AG04450 (cell line): ENCODE measurements at places on chromosomes 3 and 15.

- DNase-seq = no peak
These were observed 21.1 kb downstream of the PARP15 start for GRCh38 chr3:122598556-122598955.

DNA sequence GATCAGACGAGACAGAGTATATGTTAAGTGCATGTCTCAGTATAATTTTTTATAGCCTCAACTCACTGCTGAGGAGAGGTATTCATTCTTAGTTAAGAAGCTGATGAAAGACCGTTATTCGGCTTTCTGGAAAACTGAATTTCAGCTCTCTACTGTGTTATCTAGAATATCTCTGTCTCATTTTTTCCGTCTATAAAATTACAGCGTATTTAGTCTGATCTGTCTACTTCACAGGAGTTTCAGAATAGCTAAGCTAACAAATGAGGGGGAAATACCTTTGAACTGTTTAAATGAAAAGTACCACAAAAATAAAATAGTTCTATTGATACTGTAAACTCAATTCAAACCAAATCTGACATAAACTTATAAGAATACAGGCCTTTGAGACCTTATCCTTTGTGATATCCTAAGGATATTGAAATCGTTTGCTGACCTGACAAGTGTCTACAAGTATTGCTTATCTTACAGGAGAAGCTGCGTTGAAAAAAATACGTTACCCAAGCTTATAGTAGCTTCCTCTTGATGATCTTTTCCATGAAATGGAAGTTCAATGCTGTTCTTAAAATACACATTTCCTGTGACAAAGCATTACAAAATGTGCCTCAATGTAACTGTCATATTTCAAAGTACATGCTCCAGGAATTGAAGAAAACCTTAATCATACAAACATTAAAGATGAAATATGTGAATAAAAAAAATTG is 104.6 kb downstream of the IL1RAP start:
- DNase-seq = no peak

DNA sequence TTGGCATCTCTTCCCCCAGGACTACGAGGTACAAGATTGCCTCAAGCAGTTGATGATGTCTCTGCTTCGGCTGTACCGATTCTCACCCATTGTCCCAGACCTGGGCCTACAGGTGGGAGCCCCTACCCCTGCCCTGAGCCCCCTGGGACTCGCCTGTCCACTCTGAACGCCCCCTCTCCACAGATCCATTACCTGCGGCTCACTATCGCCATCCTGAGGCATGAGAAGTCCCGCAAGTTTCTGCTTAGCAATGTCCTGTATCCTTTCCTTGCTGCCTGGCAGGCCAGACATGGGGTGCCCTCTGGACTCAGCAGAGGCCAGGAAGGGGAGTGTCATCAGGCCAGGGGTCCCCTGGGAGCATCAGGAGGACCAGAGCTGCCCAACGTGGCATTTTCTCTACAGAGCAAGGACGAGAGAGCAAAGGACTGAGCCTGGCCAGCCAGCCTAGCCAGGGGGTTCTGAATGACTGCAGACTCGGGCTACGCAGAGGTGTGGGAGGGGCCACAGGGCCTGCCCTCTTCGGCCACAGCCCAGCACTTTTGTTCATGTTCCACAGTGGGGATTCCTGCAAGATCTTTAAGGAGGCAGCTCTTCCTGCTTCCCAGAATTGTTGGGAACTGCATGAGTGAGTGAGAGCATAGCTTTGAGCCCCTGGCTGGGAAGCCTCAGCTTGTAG is 11.2 kb downstream of the RNF123 start:
- no peak for DNase-seq

- DNase-seq = no peak
These were observed 62.5 kb downstream of the CDAN1 start for GRCh38 chr15:42674472-42674871.

DNA sequence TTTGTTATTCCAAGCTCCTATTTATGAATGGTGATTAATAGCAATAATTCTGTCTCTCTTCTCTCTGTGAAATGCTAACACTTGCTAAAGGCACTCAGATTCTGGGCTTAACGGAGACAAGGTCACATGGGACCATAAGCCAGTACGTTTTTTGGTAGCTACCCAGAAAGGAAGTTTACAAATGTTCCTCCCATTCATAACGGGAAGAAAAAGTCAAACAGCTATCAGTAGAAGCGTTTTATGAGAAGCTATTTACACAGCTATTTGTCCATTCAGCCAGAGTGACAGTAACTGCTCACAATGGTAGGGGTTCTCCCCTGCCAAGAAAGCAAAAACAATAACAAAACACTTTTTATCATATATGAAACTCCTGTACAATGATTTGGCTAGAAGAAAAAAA is 51.5 kb downstream of the ZMAT3 start:
- no peak for DNase-seq

GRCh38 chr3:113214917-113215595 is 3.7 kb downstream of the BOC start:
- no peak for DNase-seq

GRCh38 chr3:177602601-177603147 is 405.4 kb upstream of the TBL1XR1 start:
- no peak for DNase-seq

DNA sequence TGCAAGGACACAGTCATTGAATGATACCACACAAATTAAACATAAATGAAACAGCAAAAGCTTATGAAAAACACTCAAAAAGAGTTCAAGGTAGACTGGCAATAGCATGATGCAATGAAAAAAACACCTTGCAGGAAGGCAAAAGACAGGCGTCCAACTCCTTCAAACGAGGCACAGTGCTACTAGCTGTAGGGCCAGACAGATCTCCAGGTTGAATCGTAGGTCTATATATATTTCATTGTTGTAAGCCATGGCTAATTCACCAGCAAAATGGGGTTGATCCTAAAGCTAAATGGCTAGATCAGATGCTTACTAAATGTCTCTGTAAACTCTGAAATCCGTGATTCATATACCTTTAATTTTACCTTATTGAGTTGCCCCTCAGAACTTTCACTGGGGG is 94.2 kb downstream of the THRB start:
- no peak for DNase-seq

- DNase-seq = no peak
These were observed 37.4 kb downstream of the TXNRD3 start for GRCh38 chr3:126617571-126617970.

DNA sequence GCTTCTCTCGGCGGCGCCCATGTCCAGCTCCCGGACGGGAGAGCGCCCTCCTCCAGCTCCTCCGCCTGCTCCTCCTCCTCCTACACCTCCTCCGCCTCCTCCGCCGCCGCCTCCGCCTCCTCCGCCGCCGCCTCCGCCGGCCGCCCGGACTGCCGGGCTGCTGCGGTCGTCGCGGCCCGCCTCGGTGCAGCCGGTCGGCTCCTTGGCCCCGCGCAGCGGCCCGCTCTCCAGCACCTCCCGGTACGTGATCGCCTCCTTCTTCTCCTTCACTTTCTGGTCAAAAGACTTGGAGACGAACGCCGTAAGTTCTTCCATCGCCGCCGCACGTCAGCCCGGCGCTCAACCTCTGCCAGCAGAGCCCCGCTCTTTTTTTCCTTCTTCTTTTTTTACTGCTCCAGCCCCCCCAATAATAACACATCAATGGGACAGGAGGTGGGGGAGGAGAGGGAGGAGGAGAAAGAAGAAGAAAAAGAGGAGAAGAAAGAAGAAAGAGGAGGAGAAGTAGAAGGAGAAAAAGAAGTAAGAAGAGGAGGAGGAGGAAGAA is 438 bp downstream of the SHOX2 start:
- no peak for DNase-seq

DNA sequence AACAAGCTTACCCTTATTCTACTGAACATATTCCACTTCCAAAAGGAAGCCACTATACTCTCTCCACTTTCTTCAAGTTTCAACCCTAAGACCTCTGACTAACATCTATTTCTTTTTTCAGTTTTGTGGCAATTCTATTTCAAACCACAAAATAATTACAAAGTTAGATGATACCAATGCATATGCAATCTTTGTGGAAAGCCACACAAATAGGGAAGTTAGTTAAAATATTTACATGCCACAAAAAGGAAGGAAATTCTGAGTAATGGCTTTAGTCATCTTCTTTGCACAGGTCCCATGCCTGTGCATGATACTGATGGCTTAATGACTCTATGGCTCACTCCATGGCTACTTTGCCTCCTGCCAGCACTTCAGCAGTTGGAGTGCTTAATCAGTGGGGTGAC is 57.0 kb upstream of the MCTP2 start:
- DNase-seq = peak; percentile 50

DNA sequence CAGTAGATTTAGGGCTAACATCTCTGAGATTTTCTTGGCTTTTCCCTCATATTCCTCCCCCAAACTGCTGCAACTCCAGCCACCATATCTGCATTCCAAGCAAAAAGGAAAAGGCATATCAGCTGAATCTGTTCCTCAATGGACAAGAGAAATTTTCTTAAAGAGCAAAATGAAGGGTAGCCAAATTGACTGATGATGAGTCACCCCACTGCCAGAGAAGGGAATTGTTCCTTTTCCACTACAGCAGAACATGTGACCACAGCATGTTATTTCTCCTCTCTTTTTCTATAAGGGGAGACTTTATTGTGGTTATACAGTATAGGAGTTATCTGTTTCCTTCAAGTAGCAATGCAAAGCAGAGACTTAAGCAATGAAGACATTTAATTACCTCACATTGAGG is 172.5 kb downstream of the MTHFS start:
- DNase-seq = no peak

- no peak for DNase-seq
These were observed 89.9 kb upstream of the PRR23E start for GRCh38 chr3:127103080-127103479.

- DNase-seq = peak; percentile 26
These were observed 62.7 kb downstream of the EEFSEC start for GRCh38 chr3:128215800-128216495.

DNA sequence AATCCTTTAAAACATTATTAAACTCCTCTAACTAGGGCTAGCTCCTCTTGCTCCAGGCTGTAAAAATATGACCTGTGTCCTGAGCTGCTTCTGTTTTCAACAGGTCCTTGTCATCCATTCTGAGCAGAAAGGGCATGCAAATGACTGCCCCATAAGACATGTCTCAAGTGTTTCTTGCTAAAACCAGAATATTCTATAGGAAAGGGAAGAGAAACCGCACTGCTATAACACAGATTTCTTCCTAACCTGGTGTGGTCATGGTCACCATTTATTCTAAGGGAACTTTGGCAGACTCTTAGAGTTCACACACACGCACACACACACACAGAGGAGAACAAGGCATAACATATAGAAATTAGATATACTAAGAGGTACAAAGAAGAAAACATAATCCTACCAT is 34.2 kb upstream of the B3GNT5 start:
- no peak for DNase-seq

GRCh38 chr15:87781959-87782625 is 474.4 kb downstream of the NTRK3 start:
- DNase-seq = no peak

DNA sequence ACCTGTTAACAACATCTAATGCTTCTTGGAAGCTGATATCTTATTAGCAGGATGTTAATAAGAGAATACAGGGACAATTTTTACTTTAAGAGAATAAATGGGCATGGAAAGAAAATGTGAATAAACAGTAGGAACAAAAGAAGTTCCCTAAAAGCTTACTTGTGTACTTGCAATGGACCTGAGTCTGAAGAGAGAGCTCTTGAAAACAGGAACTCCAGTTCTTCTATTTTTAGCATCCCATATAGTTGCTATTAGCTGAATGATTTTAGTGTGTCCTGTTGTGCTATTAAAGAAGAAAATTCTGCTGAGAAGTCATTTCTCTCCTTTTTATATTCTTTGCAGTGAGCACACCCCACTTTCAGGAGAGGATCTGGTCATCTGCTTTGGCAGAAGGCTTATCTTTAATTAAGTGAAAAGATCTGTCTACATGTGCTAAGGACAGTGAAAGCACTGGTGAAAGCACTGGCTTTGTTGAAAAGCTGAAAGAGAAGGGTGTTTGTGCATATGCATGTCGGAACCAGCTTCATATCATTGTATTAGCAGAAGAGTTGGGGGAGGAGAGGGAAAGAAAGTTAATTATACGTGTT is 1.4 kb upstream of the ST3GAL6 start:
- DNase-seq = no peak

DNA sequence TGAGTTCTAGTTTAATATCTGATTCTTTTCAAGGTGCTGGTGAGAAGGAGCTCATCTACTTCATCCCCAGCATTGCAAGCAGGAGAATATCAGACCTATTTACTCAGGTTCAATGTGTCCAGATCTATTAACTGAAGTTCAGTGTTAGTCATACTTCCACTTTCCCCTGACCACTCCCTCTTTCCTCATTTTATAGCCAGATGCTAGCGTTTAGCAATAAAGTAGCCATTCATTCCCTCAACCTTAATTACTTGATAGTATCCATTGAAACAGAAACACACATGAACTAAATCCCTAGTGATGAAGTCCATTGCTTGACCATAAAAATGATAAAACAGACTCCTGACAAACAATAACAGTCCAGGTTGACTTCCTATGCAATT is 60.0 kb downstream of the RPL22L1 start:
- no peak for DNase-seq
